ENCODE measurements at places on chromosomes 12 and 14. TPM values are rescaled to one million over a fixed set of nuclear protein-coding genes. Genes with fewer than 3 reads are reported as not detected.

DNA sequence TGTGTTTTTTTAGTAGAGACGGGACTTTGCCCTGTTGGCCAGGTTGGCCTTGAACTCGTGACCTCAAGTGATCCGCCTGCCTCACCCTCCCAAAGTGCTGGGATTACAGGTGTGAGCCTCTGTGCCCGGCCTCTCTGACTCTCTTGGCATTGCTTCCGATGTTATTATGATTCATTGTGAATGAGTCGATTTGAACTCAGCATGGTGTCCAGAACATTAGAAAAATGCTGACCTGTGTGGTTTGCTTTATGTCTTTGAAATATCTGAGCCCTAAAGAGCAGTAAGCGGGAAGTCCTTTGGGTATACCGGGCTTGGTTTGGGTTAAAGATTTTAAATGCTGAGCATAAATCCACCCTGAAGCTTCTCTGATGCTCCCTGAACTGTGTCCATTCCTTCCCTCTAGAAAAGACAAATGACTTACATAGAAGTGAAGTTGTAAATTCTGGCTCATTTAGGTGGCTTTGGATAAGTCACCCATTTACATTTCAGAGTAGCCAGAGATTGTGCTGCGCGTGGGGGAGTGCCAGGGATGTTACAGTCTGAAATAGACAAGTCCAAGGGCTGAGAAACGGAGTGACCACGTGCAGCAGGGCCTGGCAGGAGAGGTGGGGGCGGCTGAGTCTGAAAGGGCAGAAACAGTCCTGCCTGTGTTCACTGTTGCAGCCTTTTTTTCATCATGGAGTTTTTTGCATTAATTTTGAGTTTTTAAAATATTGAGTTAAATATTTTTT, 39.6 kb downstream of the SLC15A4 start:
- DNase-seq = no peak

DNA sequence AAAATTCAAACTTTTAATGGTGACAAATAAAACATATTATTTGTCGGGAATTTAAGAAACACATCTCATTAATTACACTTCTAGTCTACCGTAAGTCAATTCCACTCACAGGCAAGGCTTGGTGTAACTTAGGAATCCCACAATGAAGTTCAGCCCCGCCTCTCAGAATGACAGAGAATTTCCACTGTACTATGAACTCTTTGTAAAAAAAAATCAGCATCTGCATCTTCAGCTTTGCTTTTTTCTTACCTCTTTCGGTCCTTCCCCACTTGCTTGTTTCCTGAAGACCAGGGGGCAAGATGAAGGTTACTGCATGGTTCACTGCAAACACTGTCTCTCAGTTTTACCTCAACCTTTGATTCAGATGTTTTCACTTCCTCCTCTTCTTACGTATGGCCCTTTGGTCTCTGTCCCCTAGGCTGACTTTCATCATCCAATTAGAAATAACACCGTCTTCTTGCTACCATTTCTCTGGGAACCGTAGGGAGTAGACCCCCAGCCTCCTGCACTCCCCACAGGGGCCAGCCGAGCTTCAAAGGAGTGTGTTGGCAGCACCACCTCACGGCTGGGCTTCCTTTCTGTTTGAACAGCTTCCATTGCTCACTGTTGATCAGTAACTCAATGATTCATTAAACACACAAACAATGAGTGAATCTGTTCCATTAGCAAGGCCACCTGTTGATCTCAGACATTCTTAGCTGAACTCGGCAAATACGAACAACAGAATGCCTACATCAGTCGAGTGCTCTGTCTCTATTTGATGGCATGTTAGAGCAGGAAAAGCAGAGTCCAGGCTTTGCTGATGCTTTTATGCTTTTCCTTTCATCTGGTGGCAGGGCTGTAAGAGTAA, 343.0 kb downstream of the BMP4 start:
- peak; percentile 91 for DNase-seq

- no peak for DNase-seq
Measured at GRCh38 chr12:10636611-10637010, 23.2 kb upstream of the MAGOHB start.

DNA sequence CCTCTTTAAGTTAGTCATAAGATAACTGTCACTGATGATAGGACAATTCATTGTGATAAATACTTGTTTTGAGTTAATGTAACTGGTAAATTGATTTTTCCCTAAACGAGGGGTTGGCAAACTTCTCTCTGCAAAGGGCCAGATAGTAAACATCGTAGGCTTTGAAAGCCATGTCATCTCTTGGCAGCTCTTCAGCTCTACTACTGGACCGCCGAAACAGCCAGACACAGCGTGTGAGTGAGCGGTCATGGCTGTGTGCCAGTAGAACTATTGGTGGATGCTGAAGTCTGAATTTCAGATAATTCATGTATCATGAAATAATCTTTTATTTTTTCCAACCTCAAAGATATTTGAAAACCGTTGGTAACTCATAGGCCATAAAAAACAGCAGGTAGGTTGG, 9.9 kb downstream of the PIWIL1 start:
- no peak for DNase-seq

DNA sequence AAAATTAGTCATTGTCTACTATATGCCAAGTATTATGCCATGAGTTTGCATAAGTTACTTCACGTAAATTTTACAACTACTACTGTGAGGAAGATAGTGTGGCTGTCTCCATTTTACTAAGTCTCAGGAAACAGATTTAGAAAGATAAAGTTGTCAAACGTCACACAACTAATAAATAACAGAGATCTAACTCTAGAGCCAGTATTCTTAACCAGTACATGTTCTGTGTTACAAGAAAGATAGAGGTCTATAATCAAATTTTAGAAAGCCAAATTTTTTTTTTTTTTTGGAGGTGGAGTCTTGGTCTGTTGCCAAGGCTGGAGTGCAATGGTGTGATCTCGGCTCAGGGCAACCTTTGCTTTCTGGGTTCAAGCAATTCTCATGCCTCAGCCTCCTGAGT, 14.2 kb downstream of the CLEC4C start:
- no peak for DNase-seq

DNA sequence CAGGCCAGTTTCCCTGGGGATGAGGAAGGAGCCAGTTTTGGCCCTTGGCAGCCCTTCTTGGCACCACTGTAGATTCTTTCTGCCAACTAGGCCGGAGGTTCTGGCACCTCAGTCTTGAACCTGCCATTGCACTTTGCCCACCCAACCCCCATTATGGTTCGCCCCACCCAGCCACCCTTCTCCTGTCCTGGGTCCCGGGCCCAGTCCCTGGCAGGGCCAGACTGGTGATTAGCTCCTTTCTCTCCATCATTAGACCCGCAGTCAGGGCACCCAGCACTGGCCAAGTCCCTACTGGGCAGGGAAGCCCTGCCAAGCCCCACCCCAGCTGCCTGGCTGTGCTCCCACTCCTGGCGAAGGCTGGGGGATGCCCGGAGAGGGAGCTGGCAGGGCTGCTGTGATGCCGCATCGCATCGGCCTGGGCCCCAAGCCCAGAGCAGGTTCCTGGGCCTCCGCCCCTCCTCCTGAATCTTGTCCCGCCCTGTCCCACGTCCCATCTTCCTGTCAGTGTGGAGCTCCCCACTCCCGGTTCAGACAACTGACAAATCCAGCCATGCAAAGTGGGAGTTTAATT, 9.8 kb downstream of the FAM222A start:
- DNase-seq = no peak

DNA sequence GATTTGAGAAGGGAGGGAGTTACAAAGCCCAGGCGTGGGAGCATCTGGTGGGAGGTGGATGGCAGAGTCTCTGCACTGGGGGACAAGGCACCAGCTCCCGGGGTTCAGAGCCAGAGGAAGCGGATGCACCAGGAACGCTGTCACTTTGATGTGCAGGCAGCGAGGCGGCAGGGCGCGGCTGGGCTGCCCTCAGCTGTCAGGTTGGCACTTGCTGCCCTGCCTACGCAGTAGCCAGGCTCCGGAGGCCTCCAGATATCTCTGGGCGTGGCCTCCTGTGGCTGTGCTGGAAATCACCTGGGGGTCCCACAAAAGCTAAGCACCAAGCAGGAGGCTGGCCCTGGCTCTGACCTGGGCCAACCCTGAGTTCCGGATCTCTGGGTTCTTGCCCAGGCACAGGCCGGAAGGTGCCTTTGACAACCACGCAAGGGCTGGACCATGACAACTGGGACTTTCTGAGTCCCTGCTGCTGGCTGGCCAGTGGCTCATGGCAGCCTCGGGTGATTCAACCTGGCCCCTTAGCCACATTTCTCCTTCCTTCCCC, 62.1 kb upstream of the MAP1LC3B2 start:
- DNase-seq = no peak

- no peak for DNase-seq
Measured at GRCh38 chr12:62859321-62859737, 75.6 kb downstream of the PPM1H start.

The TDRD9 gene
- not detected for total RNA-seq

The MIP gene
- not detected for total RNA-seq

The RDH16 gene
- 0.53 TPM for total RNA-seq

The ADGRD1 gene
- total RNA-seq = 3.6 TPM

Data from Caco-2 (cell line).